MCF 10A (cell line): ENCODE measurements at places on chromosomes 2 and 18. TPM values are rescaled to one million over a fixed set of nuclear protein-coding genes. Genes with fewer than 3 reads are reported as not detected.
A peak's percentile ranks its signal among the peaks of the same experiment; 100 is the strongest.

DNA sequence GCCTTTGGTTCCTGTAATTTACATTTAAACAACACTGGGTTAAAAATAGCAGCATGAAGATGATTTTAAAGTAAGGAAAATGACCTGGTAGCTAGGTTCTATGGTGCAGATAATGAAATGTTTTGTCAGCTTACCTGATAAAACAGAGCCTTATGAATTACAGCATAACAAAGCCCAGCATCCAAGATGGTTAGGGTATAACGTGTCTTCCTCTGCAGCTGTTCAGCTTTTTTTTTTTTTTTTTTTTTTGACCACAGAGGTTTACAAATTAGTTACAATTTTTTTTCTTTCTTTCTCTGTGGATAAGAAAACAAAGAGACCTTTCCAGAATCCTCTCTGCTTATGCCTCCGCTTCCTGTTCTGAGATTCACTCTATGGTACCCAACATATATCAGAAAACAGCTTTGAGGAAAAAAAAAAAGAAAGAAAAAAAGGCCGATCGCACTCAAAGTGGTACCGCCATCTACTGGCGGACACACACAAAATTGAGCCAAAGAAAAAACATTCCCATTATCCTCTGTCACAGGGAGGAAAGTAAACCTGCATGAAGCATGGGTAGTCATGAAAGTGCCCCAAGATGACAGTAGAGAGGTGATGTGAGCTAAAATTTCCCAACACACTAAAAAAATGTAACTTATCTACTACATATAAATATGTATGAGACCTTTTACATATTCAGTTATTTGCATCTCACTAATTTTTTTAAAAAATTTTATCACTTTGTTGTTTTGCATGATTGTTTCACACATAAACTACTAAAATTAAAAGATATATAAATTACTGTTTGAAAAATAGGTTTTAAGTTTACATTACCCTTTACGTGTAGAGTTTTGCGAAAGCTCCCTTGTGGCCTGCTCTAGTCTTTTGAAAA is at the start of gene SCN3A:
Gene SCN3A, minus strand, starts transcription at position 362 of the 871 bp plus-strand sequence. CDS start 27,656 bp downstream, outside the sequence.
- peak; percentile 58 for DNase-seq

DNA sequence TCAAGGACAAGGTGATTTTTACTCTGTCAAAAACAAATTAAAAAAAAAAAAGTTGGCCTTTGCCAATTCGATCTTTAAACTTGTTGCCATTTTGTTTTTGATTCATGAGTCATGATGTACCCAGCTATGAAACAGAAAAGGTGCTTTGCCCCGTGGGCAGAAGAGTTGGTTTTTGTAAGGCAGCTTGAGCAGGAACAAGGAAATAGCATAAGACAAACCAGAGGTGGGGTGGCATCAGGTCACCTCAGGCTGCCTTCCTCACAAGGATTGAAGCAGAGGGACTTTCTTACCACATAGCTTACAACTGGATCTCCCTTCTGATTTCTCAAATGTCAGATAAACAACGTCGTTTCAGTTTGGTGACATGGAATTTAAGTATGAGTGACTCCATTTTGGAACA is 123.8 kb downstream of the ARL4C start:
- DNase-seq, result peak; percentile 16

DNA sequence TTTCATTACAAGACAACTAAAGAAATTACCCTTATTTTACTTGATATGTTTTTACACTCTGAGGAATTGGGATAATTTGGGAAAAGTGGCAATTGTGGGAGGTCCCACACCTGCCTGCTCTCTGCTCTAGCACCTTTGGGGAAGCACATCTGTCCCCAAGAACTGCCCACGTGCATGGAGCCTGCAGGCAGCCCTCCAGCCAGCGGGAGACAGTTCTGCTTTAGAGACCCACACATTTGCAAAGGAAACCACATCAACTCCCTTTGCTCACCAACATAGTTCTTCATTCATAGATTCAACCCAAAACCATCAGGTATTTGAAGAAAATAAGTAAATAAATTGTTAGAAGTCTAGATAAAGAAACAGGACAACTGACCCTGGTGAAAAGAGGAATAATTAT is 239.9 kb upstream of the ID2 start:
- DNase-seq, result no peak

The UGT1A10 gene
- not detected in 2 replicates for total RNA-seq

DNA sequence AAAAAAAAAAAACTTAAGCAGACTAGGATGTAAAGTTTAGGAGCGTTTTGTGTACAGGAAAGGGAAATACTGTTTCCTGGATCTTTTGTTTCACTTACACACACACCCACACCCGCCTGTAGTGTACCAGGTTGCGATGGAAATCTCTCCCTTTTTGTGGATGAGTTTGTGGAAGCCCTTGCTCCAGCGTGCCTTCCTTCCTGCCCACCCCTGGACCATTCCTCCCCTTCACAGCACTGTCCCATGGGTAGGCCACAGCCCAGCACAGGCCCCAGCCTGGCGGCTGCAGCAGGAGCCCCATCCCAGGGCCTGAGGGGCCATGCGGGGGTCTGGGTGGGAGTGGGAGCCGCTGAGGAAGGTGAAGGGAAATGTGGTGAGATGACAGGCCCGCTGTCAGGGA is 15.1 kb downstream of the MALL start:
- no peak for DNase-seq

GRCh38 chr2:146161256-146161882 is 1641.5 kb upstream of the ZEB2 start:
- no peak for DNase-seq

The CCDC68 gene
- 3.3 TPM in 2 replicates for total RNA-seq

- DNase-seq, result no peak
These were observed 217.3 kb downstream of the FHOD3 start for GRCh38 chr18:36514778-36515177.

- DNase-seq, result no peak
These were observed 176.7 kb upstream of the SLC8A1 start for GRCh38 chr2:40628556-40628955.

The GPR155 gene
- total RNA-seq, result 1.9 and 3.3 TPM in 2 replicates

- DNase-seq, result no peak
These were observed 77.6 kb upstream of the POMC start for GRCh38 chr2:25246001-25246400.

DNA sequence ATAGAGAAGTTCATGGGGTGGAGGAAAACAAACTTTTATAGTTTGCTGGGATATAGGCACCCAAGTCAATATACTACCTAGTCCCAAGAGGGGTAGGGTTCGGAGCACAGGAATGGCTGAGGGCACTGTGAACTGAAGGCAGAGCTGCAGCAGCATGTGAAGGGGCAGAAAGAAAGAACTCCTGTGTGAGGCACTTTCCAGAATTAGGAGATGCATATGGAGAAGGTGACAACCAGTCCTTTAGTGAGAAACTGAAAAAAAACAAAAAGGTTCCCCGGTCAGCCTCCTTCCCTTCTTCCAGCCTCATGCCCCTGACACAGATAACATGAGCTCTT is 429.1 kb downstream of the DSC3 start:
- no peak for DNase-seq

- no peak for DNase-seq
These were observed 57.0 kb downstream of the ICOS start for GRCh38 chr2:203993560-203993959.

GRCh38 chr2:138827426-138828054 is 47.4 kb upstream of the NXPH2 start:
- DNase-seq, result peak; percentile 80

The TGFA gene
- total RNA-seq, result 17.9 and 22.5 TPM in 2 replicates

- DNase-seq, result peak; percentile 51
These were observed 7.0 kb upstream of the NXPH2 start for GRCh38 chr2:138787053-138787666.

DNA sequence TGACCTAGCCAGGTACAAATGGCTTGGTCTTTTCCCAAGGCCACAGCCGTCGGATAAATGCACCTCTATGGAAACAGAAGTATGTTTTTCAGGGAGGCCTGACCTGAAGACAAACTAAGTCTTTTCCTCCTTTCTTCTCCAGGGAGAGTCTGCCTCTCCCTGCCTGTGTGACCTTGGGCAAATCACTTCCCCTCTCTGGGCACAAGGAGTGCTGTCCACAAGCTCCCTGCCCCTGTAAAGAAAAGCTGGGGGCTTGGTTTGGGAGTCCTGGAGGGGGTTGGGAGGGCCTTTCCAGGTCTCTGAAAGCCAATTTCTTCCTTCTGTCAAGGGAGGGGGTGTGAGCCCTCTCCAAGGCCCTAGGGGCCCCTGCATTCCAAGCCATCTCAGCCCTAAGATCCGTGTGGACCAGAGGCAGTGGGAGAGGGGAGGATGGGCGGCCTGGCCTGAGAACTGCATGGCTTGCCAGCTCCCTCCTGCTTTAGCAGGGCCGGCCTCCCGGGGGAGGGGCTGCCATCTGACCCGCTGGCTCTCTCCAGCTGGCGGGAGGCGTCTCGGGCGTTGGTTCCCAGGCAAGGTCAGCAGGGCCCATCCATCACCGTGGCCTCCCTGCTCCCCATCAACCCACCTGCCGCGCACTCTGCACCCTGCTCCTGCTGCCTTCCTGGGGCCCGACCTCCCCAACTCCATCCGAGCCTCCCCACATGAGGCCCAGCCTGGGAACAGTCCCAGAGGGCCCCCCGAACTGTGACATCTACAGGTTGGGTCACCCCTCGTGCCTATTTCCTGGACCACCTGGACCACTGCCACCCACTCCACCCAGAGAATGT is 61.4 kb downstream of the SMAD7 start:
- DNase-seq, result no peak

GRCh38 chr2:134660626-134661402 is 58.0 kb downstream of the TMEM163 start:
- DNase-seq, result no peak

GRCh38 chr18:46028536-46028891 is 43.5 kb downstream of the PSTPIP2 start:
- no peak for DNase-seq

DNA sequence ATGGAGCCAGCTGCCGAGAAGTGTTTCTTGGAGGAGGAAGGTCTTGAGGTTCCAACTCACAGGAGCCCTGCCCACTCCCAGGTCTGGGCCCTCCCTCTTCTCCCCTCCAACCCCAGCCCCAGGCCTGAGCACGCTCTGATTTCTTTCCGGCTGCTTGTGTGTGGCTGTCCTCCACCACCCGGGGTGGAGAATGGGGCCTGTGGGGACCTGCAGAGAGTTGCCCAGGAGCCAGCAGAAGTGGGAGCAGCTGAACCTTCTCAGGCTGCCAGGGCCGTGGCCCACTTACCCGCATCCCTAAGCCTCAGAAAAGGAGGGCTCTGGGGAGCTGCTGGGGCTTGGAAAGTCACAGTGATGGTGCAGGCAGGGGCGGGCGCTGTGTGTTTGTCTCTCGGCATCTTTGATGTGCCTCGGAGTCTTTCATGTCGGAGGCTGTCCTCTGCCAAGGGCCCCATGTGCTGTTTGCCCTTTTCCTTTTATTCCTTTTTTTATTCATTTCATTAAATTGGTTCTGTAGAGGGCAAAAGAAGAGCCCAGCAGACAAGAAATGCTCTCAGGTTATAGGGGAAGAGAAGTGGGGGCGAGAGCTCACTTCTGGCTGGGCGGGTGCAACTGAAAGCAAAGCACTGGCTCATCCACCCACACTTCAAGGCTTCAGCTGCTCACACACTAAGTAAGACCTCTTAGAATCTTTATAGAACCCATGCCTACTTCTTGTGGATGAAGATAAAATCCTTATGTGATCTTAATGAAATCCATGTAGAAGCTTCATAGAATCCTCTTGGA is 52.5 kb downstream of the SDC1 start:
- peak; percentile 71 for DNase-seq

GRCh38 chr2:104849618-104850141 is 4.2 kb upstream of the POU3F3 start:
- peak; percentile 73 for DNase-seq

DNA sequence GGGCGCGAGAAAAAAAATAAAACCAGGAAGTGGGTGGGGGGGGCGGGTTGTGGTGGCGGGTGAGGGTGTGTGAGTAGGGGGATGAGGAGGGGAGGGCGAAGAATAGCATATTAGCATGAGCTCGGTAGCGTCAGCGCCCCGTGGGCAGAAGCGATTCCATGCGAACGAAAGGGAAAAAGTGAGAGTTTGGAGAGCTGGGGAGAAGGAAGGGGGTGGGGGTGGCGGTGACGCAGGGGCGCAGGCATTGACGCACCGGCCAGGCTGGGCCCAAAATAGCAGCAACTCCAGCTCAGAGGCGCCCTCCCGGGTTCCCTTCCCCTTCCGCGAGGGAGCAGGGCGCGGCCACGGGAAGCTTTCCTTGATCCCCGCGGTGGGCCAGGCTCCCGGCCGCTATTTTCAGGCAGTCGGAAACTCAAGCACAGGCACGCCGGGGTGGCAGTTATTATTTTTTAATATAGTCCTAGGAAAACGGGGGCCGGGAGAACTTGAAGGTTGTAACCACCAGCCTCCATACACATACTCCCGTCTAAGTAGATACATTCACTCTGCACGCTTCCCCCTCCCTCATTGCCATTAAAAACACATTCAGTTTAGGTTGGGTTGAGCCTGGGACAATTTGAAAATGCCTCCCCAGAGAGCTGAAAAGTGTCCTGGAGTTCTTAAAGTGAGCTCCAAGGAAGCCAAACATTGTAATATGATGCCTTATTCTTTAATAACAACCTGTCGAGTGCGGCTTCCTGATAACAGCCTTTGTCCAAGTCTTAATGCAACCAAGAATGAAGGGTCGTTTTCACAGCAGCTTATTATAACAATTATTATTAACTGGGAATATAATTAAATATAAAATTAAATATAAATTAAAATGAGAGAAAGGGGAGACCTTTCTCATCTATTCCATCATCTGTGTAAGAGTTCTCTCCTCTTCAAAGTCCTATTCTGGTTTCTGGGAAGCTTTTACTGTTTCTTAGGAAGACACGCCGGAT is 2.3 kb upstream of the NR4A2 start:
- peak; percentile 92 for DNase-seq

The ASB18 gene
- not detected in 2 replicates for total RNA-seq

- no peak for DNase-seq
These were observed 213.9 kb downstream of the PTH2R start for GRCh38 chr2:208620487-208620978.

DNA sequence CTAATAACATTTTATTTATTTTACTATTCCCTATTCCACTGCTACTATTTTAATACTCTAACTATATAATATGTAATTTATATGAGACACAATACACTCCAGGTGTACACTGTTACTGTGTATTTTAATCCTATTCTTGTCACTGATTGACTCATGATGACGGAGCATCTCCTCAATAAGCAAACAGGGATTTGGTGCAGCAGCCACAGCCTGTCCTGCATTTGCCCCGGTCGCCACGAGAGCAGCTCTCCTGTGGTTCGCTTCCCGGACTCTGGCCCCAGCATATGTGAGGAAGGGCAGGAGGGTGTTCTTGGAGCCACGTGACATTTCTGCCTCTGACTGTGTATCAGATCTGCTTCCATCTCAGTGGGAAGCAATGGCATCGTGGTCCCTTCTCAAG is 74.1 kb upstream of the PXDN start:
- no peak for DNase-seq

- DNase-seq, result peak; percentile 5
These were observed 376 bp downstream of the NDUFA10 start for GRCh38 chr2:240024766-240025165.

DNA sequence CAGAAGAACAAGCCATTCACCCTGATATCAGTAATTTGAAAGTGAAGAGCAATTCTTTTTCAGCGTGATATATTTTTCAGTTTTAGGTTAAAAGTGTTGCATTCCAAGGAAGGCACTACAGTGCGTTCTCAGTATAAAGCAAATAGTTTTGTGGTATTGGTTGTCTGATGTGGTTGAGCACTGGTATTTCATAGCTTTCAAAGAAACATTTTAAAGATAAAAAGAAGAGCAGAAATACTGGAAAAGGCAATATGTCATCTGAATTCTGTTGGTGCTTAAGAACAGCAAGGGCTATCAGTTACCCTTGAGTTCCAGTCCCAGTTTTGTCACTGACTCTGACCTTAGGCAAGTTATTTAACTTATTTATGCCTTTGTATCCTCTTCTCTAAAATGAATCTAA is 191.6 kb downstream of the BABAM2 start:
- DNase-seq, result no peak

- no peak for DNase-seq
These were observed 10.8 kb downstream of the AGAP1 start for GRCh38 chr2:235504441-235505180.

The DSC1 gene
- not detected in 2 replicates for total RNA-seq

The GPR39 gene
- total RNA-seq, result 7.2 and 7.7 TPM in 2 replicates

The NDC80 gene
- total RNA-seq, result 20.4 and 29.6 TPM in 2 replicates

The FAM237A gene
- not detected in 2 replicates for total RNA-seq
